Fibroblast of villous mesenchyme (primary cell): ENCODE measurements at places on chromosomes 5 and 9. TPM values are rescaled to one million over a fixed set of nuclear protein-coding genes. Genes with fewer than 3 reads are reported as not detected.

The SPATA31D4 gene
- total RNA-seq, result not detected in 2 replicates

The SOWAHA gene
- total RNA-seq, result under 0.01 TPM in 2 replicates

The OR1J2 gene
- total RNA-seq, result 0.32 and 0.43 TPM in 2 replicates

The PDE6A gene
- total RNA-seq, result under 0.01 TPM in 1 of 2 replicates, not detected in the other

The KIF4B gene
- total RNA-seq, result under 0.01 TPM in 1 of 2 replicates, not detected in the other

The OSTF1 gene
- 30.6 and 31.1 TPM in 2 replicates for total RNA-seq

The MARCHF3 gene
- total RNA-seq, result 8.4 and 10.4 TPM in 2 replicates

The DEPDC1B gene
- 5.2 and 8.6 TPM in 2 replicates for total RNA-seq

- DNase-seq, result no peak
Observed at GRCh38 chr5:124654418-124654817, 92.0 kb downstream of the ZNF608 start.

GRCh38 chr5:100519075-100519474, 16.1 kb upstream of the FAM174A start:
- no peak for DNase-seq

DNA sequence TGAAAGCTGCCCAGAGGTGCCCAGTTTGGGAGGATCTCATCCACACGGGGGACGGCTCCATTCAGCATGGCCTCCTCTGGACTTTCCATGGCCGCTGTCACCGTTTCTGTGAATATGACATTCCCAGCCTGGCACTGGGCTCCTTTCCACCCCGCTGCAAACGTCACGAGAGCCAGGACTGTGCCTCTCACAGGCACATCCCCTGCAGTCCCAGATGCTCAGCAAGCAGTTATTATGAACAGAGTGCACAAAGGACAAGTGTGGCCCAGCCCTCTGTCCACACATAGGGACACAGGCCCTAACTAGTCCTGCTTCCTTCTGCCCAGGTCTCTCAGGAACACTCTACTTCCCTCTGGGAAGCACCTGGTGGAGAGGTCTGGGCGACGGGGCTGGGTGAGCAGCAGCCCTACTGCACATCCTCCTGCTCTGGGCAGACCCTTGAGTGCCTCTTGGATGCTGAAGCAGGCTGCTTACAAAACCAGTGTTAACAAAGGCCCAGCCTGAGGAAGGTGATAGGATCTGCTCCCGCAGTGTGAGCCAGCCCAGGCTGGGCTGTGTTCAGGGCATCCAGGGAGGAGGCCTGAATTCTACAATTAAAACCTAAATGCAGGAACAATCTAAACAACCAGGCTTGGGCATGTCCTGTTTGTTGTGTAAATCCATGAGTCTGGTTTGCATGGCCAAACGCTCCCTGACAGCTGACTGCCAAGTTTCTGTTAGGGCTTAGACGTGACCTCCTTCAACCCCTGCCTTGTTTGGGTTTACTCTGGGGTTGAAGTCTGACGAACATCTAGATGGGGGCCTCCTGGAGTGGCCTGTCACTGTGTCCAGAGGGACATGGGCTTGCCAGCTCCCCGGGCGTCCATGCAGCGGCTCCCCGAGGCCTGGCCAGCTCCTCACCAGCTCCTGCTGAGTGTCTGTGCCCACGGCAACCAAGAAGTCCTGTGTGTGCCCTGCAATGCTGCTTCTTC, 269.8 kb downstream of the GADD45G start:
- DNase-seq, result peak; percentile 10

DNA sequence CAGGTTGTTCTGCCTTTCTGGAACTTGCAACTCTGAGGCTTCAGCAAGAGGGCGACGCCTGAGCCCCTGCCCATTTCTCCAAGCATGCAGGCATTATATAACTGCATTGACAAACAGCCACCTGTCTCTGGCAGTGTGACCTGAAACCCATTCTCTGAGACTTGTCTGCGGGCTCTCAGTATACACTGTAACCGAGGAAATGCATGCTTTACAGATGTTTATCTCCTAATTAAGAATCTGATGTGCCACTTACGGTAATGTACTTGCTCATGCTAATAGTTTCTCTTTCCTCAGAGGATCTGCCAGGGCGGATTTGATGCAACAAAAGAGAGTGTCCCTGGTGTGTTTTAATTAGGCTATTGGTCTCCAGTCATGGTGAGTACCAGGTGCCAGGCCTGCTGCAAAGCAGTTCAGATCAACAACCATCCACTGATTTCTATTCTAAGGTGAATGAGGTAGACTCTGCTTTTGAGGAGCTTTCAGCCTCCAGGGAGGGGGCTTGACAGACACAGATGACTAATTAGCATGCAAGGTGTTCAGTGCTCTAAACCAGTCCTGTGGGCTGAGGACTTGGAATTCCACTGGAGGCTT, 593.7 kb upstream of the KLF4 start:
- no peak for DNase-seq

GRCh38 chr5:76715736-76716455, at the start of gene F2R:
Gene F2R, plus strand, starts transcription at chr5:76716126. Its CDS starts 182 bp downstream, at chr5:76716308.
- peak; percentile 60 for DNase-seq

DNA sequence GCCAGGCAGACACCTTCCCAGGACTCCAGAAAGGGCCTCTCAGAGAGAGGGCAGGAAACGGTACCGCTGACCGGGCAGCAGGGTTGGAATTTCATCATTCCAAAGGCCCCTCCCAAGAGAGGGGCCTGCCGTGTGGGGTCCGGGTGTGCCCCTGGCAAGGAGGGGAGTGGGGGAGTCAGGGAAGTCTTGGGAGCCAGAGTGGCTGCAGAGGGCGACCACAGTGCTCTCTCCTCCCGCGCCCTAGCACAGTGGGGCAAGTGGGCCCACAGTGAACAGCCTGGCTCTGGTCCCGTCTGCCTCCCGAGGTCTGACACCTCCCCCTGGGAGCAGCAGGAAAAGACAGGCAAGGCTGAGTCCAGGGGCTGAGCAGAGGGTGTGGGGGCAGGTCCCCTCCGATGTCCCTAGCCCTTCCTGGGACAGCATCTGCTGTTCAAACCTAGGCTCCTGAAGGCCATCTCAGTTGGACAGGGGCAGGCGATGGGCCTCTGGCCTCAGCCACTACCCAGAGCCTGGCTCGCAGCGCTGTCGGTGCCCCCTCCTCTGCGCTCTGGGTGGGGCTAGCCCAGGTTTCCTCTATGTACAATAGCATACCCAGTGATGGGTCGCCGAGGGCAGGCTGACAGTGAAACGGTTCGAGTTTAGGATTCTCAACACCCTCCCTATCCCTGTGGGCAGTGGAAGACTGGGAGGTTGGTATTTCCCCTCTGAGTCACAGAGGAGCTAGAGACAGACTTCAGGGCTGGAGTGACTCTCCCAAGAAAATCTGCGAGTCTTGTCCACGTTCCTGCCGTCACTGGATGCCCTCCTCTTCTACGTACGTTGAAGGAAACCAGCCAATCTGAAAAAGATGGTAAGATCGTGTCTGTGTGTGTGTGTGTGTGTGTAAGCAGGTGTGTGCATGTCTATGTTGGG, 25.4 kb upstream of the SARDH start:
- no peak for DNase-seq

DNA sequence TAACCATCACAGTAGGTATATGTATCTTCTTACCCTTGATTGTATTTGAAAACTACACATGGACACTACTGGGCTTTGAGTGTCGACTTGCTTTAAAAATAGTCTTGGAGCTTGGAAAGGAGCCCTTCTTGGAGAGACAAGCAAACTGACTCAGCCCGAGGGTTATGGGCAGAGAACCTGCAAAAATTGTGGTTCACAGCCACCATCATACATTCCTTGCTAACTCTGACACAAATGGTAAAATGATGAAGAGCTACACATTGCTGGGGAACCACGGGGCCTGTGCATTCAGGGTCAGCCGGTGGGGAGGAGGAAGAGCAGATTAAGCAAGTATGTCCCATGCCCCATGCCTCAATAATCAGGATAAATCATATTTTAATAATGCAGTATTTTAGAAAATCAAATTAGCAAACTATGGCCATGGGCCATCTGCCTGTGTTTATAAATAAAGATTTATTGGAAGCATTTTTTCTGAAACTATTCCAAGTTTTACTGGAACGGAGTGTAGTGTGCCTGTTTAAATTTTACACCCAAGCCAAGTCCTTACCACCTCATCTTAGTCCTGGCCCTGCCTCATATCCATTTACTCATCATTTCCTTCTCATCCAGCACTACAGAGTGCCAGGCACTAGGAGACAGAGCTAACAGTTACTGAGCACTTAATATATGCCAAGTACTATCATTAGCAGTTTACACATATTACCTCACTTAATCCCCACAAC, 195.7 kb downstream of the PALM2AKAP2 start:
- no peak for DNase-seq

DNA sequence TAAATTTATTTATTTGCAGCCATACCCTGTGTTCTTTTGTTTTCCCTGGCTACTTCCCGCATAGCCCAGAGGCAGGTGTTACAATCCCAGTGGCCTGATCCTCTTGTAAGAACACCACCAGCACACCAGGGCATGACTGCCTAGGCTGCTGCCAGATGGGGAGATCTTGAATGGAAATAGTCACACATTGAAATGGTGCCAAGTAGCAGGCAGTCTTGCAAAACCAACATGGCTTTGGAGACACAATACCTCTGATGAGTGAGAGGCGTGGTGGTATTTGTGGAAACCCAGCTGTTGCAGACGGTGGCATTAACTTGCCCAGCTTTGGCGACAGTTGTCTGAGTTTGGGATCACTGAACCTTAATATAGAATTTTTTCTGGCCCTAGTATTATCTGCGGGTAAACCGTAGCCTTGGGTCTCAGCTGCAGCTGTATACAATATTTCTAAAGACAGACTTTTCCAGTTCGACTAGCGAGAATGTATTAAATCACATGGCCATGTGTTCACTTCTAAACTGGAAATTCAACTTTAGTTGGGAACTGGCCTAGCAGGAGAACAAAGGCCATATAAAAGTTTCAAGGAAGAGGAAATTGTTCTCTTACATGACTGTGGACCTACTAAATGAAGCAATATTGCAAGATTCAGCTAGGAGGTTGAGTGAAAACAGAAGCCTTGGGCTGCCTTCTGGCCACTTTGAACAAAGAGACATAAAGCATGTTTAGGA, 277.0 kb downstream of the SMARCA2 start:
- DNase-seq, result peak; percentile 16

GRCh38 chr9:37167456-37168047, 47.2 kb downstream of the ZCCHC7 start:
- DNase-seq, result peak; percentile 10

- DNase-seq, result peak; percentile 73
Observed at GRCh38 chr5:132180134-132180745, 47.4 kb downstream of the P4HA2 start.

- DNase-seq, result no peak
Observed at GRCh38 chr5:120394259-120394658, 69.8 kb upstream of the PRR16 start.

- DNase-seq, result no peak
Observed at GRCh38 chr9:32704343-32704742, 68.9 kb upstream of the TAF1L start.

DNA sequence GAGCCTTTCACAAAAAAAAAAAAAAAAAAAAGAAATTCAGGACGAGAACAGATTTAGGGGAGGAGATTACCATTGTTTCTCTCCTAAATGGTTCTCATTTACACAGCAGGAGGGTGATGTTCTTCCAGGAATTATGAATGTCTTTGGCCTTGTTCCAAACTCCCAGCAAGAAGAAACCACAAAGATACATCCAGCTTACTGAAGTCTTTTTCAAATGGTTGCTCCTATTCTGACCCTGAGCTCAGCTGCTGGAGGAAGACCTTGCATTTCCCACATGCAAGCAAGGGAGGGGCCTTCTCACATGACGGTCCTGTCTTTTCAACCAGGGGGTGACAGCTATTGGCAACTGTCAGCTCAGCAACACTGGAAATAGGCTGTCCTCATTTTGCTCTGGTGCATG, 203.0 kb upstream of the VLDLR start:
- DNase-seq, result peak; percentile 76

GRCh38 chr9:4620881-4621555, 41.1 kb upstream of the PLPP6 start:
- no peak for DNase-seq

- peak; percentile 31 for DNase-seq
Observed at GRCh38 chr5:137760719-137761516, 6.8 kb upstream of the HNRNPA0 start.

GRCh38 chr5:125928663-125929062, 494.5 kb upstream of the GRAMD2B start:
- DNase-seq, result no peak

- no peak for DNase-seq
Observed at GRCh38 chr5:165786073-165786472, 2280.7 kb downstream of the MAT2B start.

DNA sequence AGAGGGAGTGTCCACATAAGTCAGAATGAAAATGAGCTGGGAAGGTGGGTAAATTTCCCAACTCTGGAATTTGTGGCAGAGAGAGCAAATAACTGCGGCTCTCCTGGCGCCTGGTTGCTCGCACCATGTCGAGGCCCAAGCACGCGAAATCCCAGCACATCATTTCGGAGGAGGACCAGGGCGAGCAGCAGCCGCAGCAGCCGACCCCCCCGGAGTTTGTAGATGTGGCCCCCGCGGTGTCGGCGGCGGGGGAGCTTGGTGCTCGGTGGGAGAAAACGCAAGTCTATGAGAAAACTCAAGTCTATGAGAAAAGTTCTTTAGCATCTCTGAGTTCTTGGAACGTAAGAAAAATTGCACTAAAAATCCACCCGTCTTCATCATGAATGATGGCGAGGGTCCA, 60.3 kb downstream of the ACTBL2 start:
- no peak for DNase-seq

DNA sequence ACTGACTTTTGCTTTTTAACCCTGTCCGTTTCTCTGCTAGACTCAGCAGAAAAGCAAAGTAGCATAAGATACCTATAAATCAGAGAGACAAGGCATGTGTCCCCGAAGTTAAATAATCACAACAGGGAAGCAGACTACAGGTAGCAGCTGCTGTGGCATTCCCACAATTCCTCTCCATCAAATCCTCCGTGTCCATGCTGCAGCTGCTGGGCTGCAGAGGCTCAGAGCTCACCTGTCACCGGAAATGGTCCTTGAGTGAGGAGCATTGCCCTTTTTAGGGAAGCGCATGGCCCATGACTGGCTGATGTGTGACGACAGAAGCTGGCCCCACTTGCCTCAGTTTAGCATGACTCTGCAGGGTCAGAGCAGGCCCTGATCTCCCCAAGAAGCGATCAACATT, 125.0 kb downstream of the MSX2 start:
- DNase-seq, result no peak

GRCh38 chr9:1980387-1980786, 34.8 kb upstream of the SMARCA2 start:
- DNase-seq, result no peak

DNA sequence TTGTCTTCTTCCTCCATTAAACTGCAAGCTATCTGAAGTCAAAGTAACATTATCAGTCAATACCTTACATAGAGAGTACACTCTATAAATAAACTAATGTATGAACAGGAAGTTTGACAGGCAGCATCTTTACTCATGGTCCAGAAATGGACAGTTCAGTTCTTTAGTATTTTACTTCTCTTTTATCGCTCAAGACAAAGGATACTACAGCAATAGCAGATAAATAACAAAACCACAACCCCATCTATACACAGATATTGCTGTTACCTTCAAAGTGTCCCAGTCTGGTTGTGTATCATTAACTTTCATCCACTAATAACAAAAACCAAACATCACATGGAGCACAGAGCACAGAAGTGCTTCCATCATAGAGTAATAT, 46.4 kb downstream of the SEMA5A start:
- DNase-seq, result no peak

DNA sequence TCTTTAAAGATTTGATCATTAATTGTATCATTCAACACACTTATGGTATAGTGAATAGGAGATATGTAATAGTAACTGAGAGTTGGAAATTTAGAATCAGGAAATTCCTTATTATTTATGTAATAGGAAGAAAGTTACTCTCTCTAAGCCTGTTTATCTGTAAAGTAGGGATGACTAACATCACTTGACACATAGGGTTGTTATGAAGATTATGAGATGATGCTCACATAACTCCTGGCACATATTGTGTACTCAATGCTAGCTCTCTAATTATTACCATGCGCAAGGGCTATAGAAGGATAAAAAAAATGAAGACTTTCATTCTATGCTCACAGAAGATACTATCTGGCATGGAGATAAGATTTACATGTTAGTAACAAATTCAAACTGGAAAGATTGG, 149.9 kb downstream of the ISOC1 start:
- DNase-seq, result peak; percentile 60
